ENCODE measurements at places on chromosomes 2 and 18. TPM values are rescaled to one million over a fixed set of nuclear protein-coding genes. Genes with fewer than 3 reads are reported as not detected.
A peak's percentile ranks its signal among the peaks of the same experiment; 100 is the strongest.

Gene LAMA1
- 11.4 TPM for total RNA-seq

Gene AAK1
- 26.5 TPM for total RNA-seq

Gene SLC11A1
- under 0.01 TPM for total RNA-seq

Gene SERTAD2
- 6.7 TPM for total RNA-seq

Gene MGAT5
- total RNA-seq, result 47.8 TPM

Gene ZAP70
- total RNA-seq, result not detected

Gene GEN1
- total RNA-seq, result 7.9 TPM

Gene UGT1A8
- total RNA-seq, result not detected

Gene ARHGAP25
- 0.36 TPM for total RNA-seq

Gene MAP3K20
- 84.4 TPM for total RNA-seq

Gene R3HDM1
- total RNA-seq, result 7.8 TPM

Gene POTEC
- total RNA-seq, result not detected

Gene STPG4
- 0.28 TPM for total RNA-seq

Gene SLC5A7
- total RNA-seq, result not detected

Gene STAT4
- total RNA-seq, result 0.28 TPM

Gene SPC25
- 2.0 TPM for total RNA-seq

- DNase-seq, result peak; percentile 67
Measured at GRCh38 chr2:157837851-157838441, 38.2 kb downstream of the ACVR1 start.

- DNase-seq, result no peak
Measured at GRCh38 chr2:240399419-240400324, 35.8 kb upstream of the GPC1 start.

DNA sequence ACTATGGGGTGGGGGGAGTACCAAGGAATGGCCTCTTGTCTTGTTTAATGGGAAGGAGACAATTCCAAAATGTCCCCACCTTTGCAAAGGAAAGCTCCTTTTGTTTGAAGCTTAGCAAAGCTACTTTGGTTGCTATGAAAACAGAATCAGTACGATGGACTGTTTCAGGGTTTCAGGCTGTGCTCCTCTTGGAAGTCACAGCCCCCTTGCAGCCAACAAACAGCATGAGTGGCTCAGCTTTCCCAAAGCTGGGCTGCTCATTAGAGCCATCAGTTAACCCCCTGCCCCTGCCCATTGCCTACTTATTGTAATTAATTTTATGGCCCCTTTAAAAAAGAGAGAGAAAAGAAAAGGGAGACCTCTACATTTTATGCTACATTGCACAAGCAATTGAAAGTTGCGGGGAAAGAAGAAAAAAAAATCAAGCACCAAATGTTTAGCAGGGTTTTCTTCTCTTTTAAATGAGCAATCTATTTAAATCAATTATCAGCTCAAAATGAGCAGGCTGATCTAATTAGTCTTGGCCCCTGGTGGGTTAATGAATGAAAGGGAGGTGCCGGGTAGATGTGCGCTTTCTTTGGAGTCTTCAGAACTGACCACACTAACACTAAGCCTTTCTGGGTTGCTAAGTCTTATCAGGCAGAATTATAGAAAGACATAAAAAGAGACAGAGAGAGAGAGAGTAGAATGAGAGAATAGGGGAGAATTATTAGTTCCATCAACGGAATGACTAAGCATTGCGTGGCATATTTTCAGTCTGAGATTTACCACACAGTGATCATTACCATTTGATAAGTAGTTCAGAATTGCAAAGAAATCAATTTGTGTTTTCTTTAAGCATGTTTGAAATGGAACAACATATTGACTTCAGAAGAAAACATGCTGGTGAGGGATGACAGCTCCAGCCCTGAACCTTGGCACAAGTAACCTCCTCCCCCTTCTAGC is 284.9 kb downstream of the INSIG2 start:
- no peak for DNase-seq

DNA sequence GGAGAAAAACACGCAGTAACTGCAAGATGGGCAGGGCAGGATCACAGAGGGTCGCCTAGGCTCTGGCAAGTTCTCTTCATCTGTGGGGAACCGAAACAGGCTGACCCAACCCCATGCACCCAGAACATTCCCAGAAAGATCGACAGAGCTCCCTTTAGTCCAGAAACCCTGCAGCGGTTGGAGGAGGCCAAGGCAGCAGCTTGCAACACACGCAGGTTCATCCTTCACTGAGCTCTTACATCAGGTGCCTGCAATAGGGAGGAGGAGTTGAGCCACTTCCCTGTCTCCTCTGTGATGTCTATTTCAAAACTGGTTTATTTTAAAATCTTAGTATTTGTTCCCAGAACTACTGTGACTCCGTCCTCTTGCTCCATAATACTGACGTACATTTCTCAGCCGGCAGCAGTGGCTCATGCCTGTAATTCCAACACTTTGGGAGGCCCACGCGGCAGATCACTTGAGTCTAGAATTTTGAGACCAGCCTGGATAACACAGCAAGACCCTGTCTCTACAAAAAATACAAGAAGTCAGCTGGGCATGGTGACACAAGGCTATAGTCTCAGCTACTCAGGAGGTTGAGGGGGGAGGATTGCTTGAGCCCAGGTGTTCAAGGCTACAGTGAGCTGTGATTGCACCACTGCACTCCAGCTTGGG is 11.5 kb upstream of the SLC11A1 start:
- DNase-seq, result peak; percentile 73

- DNase-seq, result no peak
Measured at GRCh38 chr18:13394801-13395200, 176.2 kb downstream of the LDLRAD4 start.

GRCh38 chr2:159873258-159873657 is 75.2 kb upstream of the CD302 start:
- no peak for DNase-seq

GRCh38 chr18:38886861-38887670 is 1321.5 kb upstream of the CELF4 start:
- no peak for DNase-seq

- DNase-seq, result peak; percentile 19
Measured at GRCh38 chr18:44792456-44793061, 111.9 kb downstream of the SETBP1 start.

DNA sequence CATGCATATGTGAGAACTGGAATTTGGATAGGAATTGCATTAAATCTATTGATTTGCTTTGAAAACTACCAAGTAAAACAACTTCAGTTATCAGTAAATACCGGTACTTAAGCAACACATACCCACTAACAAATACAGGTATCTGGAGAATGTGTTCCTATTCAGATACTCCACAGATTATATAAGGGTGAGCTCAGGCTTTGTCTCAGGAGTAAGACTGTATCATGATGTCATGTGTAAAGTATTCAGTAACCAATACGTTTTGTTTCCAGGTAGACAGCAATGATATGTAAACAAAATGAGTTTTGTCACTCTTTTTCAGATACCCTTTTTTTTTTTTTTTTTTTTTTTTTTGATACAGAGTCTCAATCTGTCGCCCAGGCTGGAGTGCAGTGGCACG is 74.8 kb downstream of the DSC3 start:
- DNase-seq, result no peak

DNA sequence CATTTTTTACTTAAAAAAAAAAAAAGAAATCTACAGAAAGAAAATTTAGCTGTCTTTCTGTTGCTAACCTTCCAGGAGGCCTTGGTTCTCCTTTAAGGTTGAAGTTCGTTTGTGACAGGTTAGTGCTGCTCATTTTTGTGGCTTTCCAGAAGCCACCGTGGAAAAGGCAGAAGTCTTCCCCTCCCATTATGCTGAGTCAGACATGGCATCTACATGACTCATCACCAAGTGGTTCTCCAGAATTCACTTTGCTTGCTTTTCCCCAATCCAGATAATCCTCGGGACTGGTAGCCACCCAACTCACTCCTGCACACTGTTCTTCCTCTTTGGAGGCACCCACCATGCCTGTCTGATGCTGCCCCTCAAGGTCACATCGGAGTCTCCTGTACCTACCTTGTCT is 228.7 kb downstream of the PIK3C3 start:
- DNase-seq, result peak; percentile 61

- no peak for DNase-seq
Measured at GRCh38 chr2:222884805-222885424, 24.1 kb downstream of the ACSL3 start.

- DNase-seq, result no peak
Measured at GRCh38 chr18:48061781-48062570, 131.5 kb upstream of the SMAD2 start.

DNA sequence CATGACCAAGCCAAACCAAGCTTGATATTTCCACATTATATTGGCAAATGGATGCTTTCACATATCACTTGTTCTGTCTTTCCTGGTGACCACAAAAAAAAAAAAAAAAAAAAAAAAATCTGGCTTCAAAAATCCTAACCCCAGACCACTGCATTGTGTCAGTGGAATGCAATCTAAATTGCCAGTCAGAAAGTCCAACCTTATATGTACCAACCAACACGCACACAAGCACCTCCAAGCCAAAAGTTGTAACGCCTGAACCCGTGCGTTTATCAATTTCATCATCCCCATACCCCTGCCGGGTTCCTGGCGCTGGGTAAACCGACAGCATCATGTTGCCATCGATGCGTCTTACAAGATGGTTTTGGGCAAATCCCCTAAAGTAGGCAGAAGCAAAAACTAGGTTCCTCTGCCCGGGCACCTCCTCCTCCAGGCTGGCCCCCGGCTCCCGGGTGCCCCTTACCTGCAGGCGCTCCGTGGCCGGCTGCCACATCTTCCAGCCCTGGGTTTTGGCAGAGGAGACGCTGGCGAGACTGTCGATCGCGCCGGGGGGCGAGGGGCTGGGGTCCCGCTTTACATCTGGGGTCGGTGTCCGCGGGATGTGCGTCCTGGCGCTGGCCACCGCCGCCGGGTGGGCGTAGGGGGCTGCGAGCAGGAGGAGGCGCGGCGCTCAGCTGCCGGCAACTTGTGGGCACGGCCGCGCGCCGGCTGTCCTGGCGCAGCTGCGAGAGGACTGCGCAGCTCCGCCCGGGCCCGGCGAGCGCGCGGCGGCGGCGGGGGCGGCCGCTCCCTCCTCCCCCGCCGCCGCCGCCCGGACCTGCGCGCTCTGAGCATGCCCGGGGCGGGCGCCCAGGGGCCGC is at the start of gene PID1:
TSS of gene PID1 (minus strand) at position 737 of the 860 bp plus-strand sequence. CDS start at position 493, 244 bp downstream.
- peak; percentile 5 for DNase-seq

- no peak for DNase-seq
Measured at GRCh38 chr2:237701033-237701858, 73.9 kb downstream of the LRRFIP1 start.

GRCh38 chr18:623761-624620 is 27.2 kb downstream of the CLUL1 start:
- peak; percentile 78 for DNase-seq

DNA sequence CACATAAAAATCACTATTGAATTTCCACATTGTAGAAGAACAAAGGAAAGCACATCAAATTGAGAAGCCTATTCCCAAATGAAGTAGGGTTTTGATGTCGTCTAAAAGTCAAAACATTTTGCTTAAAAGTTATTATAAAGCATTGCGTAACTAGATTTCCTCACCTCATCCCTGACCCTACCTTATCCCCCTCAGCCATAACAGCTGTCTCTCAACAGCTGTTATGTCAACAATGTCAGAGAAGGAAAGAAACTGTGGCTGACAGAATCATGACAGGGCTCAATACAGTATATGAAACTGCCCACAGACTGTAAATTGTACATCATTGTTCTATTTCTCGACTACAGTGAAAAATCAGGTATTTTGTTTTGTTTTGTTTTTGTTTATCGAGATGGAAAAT is 63.0 kb upstream of the ACVR1C start:
- DNase-seq, result no peak

GRCh38 chr18:34704823-34705222 is 5.3 kb upstream of the DTNA start:
- DNase-seq, result no peak

- peak; percentile 75 for DNase-seq
Measured at GRCh38 chr2:200171731-200172482, 134.6 kb upstream of the SPATS2L start.

- DNase-seq, result no peak
Measured at GRCh38 chr2:51247252-51247805, 215.4 kb upstream of the NRXN1 start.

DNA sequence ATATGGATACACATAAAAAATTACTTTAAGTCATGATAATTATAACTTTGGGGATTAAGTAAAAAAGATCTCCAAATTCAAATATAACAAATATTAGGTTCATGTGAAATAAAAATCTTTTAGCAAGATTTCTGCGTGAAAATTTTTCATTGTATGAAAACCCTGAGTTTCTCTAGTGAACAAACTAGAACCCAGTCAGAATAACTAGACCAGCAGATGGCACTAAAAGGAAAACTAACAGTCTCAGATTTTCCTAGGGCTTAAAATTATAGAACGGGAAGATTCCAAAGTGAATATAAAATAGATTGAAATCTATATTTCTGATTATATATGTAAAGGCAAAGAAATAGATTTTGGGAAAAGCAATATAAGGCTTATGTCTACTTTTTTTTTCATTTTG is 43.3 kb downstream of the TMEM200C start:
- no peak for DNase-seq

DNA sequence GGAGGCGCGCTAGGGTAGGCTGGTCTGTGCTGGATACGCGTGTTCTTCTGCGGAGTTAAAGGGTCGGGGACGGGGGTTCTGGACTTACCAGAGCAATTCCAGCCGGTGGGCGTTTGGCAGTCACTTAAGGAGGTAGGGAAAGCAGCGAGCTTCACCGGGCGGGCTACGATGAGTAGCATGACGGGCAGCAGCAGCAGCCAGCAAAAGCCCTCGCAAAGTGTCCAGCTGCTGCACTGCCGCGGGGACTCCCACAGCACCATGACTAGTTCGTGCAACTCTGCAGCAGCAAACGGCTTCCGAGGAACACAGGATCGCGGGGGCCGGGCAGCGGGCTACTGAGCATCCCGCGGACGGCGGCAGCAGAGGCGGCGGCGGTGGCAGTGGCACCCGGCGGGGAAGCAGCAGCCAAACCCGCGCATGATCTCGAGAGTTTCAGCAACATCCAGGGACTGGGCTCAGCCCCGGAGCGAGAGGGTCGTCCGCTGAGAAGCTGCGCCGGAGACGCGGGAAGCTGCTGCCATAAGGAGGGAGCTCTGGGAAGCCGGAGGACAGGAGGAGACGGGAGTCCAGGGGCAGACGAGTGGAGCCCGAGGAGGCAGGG is 368 bp downstream of the TMEFF2 start:
- peak; percentile 39 for DNase-seq

DNA sequence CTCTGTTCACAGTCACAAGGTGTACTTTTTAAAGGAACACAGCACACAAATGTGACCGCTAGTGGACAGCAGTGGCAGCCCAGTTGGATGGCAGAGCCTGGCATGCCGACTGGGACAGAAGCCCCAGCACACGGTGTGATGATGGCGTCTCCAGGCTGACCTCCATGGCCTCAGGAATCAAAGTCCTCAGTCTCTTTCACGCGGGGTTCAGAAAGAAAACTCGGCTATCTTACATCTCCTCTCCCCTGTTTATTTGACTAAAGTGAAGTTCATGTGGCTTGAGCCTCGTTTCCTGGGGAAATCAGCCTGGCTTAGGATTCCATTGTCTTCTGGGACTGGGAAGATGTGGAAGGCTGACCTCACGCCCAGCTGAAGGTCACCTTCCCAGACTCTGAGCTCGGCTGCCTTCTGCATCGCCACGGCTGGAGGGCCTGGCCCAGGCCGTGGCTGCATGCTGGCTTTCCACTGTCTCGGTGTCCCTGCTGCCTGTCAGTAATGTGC is 56.1 kb downstream of the ASAP2 start:
- DNase-seq, result peak; percentile 51

DNA sequence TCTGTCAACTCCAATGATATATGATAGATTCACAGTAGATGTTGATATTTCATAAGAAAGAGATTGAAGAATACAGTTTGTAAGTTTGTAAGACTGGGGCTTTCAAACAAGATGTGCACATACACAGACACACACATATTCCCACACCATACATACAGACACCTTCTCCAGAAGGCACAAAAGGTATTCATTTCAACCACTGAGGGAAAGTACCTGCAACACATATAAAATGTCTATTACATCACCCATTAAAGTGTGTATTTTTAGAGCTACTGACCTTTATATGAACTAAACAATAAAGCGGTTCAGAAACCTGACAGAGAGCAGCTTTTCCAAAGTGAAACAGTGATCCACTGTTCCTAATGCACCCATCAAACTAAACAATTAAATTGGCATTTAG is 53.3 kb downstream of the CCDC148 start:
- peak; percentile 3 for DNase-seq
